ENCODE measurements at places on chromosomes 16 and 17.

DNA sequence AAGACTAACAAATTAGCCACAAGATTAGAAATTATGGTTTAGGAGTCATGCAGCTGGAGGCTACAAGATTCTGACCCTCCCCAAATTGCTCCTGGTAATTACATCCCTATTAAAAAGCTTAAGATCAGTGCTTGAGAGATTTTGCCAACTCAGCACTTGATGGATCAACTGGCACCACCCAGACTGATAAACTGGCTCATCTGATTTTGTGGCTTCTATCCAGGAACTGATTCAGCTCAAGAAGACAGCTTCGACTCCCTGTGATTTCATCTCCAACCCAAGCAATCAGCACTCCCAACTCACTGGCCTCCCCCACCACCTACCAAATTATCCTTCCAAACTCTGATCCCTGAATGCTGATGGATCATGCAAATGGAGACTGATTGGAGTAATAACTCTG lies 94.8 kb downstream of the TNFRSF13B start:
- DNase-seq = no peak

DNA sequence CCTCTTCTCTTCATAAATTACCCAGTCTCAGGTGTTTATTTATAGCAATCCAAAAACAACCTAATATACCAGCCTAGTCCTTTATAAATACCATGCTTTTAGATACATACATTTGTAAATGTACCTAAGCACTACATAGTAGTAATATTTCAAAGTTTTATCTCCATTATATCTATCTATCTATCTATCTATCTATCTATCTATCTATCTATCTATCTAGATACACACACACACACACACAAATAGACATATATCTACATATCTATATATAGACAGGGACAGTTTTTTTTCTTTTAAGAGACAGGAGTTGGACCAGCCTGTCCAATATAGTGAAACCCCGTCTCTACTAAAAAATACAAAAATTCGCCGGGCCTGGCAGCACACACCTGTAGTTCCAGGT lies 5.8 kb downstream of the CEP20 start:
- DNase-seq = no peak

- DNase-seq = no peak
Observed at GRCh38 chr16:17557480-17557879, 86.7 kb upstream of the XYLT1 start.

DNA sequence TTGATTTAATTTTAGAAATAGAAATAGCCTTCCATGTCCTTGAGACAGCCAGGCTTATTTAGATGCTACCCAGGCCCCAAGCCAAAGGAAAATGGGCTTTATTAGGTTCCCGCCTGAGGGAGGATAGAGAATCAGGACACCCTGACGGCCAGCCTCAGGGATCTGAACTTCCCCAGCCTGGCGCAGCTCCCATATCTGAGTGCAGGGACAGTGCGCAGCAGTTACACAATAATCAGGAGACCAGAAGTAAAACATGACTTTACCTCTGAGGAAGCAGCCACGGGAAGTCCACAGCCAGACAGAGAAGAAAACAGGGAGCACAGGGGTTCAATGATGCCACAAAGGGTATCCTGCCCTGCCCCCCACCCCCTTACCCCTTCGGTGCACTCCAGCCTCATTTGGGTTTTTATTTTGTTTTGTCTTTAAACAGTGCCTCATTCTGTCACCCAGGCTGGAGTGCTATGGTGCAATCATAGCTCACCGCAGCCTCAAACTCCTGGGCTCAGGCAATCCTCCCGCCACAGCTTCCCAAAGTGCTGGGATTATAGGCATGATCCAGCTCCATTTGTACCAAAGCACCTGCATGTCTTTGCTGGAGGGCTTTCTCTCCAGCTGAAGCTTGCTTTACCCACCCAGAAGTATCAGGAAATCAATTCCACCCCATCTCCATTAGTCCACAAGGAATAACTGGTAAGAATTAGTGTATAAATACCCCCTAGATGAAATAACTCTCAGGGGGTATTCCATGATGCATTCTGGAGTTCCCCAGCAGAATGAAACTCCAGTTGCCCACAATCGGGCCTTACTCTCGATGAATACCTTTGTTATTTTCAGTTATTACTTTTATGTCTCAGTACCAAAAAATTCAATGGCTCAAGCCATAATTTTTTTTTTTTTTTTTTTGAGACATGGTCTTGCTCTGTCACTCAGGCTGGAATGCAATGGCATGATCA lies 21.9 kb downstream of the ORC6 start:
- no peak for DNase-seq

GRCh38 chr17:59149051-59149450 lies 5.9 kb downstream of the SKA2 start:
- DNase-seq = no peak

All from NCI-H187 (cell line).